ENCODE measurements at places on chromosomes 1 and 21.

DNA sequence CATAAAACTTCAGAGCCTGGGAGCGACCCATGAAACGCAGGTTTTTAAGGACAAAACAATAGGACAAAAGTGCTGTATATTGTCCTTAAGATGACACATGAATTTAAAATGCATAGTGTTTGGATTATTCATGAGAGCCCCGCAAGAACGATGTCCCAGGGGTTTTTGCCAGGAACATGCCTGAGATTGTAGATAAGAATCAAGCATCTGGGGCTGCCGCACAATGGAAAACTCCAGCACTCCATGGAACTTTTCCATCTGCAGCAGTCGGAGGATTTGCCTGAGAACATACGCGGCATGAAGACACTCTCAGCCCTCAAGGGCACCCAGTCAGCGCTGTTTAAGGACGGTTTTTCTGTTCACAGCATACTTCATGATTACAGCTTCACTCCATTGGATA lies 5.3 kb upstream of the ERG start:
- DNase-seq, result peak; percentile 86

GRCh38 chr21:37435711-37436110 lies 69.1 kb downstream of the DYRK1A start:
- peak; percentile 40 for DNase-seq

DNA sequence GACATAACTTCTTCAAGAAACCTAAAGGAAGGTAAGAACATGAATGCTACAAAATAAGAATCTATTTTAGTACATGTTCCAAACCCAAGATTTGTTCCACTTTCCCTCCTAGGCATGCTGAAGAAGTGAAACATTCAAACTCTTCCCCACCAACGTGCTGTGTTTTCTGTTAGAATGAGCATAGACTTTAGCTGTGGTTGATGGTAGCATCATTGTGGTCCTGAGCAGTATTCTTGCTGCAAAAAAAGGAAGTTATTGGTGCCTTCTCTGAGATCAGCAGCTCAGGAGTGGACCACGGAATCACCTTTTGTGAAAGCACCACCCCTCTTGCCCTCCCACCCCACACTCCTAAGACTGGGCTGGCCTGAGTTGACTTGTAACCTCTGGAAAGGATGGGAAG lies 100.4 kb upstream of the POGK start:
- no peak for DNase-seq

- peak; percentile 23 for DNase-seq
Observed at GRCh38 chr1:3501856-3502640, 47.6 kb downstream of the ARHGEF16 start.
